ENCODE measurements at places on chromosomes 2 and 18. TPM values are rescaled to one million over a fixed set of nuclear protein-coding genes. Genes with fewer than 3 reads are reported as not detected.

GRCh38 chr18:62258093-62258492, 67.0 kb upstream of the TNFRSF11A start:
- no peak for DNase-seq

- no peak for DNase-seq
Observed at GRCh38 chr2:237968048-237968862, 1.4 kb downstream of the UBE2F start.

GRCh38 chr2:97913846-97914245, 81.9 kb downstream of the TMEM131 start:
- no peak for DNase-seq

DNA sequence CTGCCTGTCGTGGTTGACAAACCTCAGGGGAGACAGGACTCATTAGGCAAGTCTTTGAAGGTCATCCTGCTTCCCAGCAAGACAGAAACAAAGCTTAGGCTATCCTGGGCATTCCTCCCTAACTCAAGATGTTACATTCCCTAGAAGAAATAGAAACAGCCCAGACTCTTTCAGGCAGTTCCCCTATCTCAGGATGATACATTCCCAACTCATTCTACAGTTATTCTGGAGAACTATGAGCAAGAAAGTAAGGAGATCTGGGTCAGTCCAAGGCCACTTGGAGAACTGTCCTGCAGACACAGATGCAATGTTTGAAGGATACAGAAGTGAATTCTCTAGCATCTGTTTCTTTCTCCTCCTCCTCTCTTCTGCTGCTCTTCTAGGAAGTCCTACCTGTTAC, 220.1 kb upstream of the NCKAP5 start:
- DNase-seq, result no peak

DNA sequence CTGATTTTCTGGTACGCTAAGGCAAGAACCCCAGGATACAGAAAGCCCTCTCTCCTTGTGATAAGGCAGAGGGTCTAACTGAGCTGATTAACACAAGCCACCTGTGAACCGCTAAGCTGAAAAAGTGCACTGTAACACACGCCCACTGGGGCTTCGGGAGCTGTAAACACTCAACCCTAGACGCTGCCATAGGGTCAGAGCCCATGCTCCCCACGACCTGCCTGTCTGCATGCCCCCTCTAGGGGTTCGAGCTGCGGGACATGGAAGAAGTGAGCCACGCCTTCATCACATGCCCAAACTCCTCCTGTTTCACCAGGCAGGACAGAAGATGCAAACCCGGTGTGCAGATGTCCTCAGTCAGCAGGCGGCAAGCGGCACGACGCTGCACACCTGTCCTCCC, 173.9 kb upstream of the RAB12 start:
- no peak for DNase-seq

The SEPTIN10 gene
- total RNA-seq, result 97.2 TPM

DNA sequence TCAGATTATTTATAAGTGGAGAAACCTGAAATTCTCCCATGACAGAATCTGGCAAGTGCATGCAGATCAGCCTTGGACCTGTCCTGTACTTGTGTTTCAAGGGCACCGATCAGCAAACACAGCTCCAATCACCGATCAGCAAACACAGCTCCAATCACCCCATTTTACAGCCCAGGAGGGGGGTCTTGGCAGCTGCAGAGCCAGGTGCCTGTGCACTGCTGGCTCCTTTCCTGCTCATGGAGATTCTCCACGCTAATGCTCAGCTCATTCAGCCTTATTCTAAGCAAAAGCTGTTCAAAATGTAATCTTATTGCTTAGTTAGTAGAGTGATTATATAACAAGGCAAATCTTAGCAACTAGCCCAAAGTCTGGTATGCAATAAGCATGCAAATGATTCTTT, 623.1 kb upstream of the HS6ST1 start:
- DNase-seq, result no peak

The NDUFV2 gene
- 138 TPM for total RNA-seq

- DNase-seq, result no peak
Observed at GRCh38 chr2:83827618-83828017, 631.5 kb downstream of the SUCLG1 start.

GRCh38 chr2:190683802-190684201, 34.9 kb downstream of the NAB1 start:
- DNase-seq, result no peak

DNA sequence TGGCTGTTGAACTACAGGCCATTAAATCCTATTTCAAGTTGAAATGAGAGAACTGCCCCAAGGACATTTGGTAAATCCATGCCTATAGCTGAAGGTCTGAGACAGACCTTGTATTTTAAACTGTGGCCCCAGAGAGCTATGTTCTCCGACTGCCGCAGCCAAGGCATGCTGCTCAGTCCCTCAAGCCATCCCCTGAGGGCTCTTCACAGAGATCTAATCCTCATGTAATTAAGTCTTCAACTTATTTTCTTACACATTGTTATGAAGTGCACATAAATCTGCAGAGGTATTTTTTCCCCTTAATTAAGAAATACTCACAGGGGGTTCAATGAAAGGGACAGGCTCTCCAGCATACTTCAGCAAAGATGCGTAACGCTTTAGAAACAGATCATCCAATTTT, 50.6 kb downstream of the ABCG8 start:
- DNase-seq, result no peak

The CRYGD gene
- not detected for total RNA-seq

DNA sequence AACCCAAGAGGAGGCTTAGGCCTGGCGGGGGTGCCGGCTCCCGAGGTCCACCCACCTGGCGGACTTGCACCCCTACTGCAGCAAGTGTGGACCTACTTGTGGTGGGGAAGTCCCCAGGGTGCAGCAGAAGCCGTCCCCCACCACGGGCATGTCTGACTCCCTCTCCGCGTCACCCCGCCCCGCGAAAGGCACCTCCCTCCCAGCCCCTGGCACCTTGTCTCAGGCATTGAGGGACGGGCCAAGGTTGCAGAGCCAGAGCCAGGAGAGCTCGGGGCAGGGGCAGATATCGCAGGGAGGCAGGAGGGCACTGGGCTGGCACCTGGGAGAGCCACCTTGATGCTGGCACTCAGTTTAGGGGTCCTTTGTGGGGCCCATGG, 19.0 kb downstream of the CROCC2 start:
- peak; percentile 64 for DNase-seq

The ANKRD62 gene
- total RNA-seq, result not detected

The ANKRD30B gene
- total RNA-seq, result 0.39 TPM

DNA sequence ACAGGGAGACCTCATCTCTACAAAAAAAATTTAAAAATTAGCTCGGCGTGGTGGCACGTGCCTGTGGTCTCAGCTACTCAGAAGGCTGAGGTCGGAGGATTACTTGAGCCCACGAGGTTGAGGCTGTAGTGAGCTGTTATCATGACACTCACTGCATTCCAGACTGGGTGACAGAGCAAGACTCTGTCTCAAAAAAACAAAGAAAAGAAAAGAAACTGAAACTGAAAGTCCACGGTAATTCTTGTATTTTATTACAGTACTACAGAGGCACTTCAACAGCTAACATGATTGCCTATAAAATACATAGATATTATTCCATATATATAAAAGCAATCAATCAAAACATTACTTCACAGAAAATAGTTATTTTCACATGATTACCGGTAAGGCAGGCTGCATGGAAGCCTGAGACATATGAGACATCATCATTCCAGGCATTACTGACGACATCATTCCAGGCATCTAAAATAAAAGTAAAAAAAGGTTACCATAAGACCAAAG, 23.1 kb downstream of the PRPF40A start:
- DNase-seq, result no peak

DNA sequence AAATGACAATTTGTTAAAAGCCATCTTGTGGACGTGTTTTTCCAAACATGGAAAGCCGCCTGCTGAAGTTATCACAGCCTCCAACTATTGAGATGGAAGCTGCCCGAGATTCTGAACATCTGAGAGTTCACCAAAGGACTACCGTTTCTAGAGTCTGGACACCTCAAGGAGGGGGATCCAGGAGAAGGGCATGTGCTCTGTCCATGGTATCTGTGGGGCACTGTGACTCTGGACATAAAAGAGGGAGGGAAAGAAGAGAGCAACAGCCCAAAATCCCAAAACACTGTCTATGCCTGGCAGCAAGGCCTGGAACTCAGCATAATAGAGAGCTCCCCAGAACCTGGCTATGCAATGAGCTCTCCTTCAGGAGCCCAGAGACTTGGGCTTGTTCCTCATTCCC, 319.9 kb downstream of the EN1 start:
- no peak for DNase-seq

The ASXL3 gene
- 1.5 TPM for total RNA-seq

The PXDN gene
- 228 TPM for total RNA-seq

- DNase-seq, result no peak
Observed at GRCh38 chr18:54086863-54087262, 137.6 kb downstream of the MBD2 start.

DNA sequence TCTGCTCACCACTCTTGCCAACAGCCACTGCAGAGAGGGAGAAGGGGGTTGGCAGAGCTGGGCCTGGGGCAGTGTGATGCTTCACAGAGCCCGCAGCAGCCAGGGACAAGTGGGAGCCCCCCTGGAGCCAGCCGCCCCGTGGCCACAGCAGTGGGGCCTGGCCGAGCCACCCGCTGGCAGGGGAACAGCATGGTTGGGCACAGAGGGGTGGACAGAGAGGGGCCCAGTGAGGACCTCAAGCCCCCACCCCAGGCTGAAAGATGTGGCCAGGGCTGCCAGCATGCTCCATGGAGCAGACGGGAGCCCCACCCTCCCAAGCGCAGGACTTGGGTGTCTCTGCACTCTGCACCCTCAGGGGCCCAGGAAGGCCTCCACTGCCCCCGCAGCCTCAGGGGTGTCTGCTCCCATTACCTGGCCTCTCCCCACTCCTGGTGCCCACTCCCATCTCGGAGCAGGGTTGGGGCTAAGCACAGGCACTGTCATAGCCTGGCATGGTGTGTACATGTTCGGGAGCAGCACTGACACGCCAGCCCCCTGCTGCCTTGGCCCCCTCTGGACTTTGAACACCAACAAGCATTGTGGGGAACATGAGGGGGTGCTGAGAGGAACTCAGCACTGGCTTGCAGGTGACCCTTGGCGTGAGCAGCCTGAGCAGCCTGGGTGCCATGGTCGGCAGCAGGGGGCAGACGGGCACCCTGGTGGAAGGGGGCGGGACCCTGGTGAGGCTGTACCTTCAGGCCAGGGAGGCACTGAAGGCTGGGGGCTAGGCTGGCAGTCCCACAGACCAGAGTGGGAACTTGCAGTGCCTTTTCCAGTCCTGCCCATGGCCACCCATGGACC, 279.6 kb upstream of the CYP26B1 start:
- DNase-seq, result no peak

GRCh38 chr2:71602115-71602495, 148.7 kb downstream of the DYSF start:
- peak; percentile 22 for DNase-seq

The AAMP gene
- total RNA-seq, result 89.7 TPM

The AQP12A gene
- total RNA-seq, result not detected

- no peak for DNase-seq
Observed at GRCh38 chr2:148501545-148501944, 143.0 kb upstream of the EPC2 start.

The PCARE gene
- 0.06 TPM for total RNA-seq

The LIMS3 gene
- total RNA-seq, result 9.7 TPM

The NAT8 gene
- total RNA-seq, result not detected

GRCh38 chr18:24995056-24995455, 356.9 kb downstream of the ZNF521 start:
- DNase-seq, result no peak

DNA sequence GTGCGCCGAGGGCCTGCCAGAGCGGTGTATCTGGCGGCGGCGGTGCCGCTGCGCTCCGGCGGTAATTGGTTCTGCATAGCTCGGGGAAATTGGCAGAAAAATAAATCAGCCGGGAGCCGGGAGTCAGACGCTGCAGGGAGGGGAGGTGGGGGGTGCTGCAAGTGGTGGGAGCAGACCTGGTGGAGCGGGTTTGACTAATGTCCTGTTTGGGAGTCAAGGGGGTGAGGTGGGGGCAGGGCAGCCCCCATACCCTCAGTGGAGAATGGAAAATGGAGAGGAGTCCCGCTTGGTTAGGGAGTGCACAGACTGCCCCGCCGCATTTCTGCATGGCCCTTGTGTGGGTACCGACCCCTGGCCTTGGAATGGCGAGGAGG, 107.3 kb downstream of the DYSF start:
- DNase-seq, result no peak

- no peak for DNase-seq
Observed at GRCh38 chr2:183222751-183223150, 98.5 kb downstream of the NUP35 start.

DNA sequence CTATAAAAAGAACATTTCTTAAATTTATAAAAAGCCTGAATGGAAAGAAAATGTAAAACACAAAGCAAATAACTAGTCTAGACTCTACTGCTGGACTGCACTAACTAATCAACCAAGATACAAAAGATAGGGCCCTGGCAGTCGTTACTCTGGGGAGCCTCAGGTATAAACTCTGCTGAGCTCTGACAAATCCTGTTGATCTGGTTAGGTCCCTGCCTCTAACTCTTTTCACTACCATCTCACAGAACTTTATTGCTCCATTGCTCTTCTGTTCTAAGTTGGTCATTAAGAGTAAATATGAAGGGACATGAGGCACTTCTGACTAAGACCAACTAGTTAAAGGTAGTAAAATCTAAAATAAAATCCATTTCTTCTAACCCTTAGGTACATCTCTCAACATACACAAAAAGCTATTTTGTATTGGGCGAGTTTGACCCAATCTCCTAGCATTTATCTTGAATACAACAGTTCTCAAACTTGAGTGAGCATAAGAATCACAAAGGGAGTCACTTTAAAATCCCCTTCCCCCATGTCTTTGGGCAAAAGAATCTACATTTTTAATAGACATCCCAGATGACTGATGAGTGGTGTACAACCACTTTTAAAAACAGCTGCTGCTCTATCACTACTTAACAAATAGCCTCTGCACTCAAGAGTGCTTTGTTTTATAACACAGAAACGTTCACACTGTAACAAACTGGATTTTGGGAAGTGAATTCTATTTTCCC, 2.5 kb downstream of the CHN1 start:
- no peak for DNase-seq

The ATP6V1B1 gene
- total RNA-seq, result 2.4 TPM

DNA sequence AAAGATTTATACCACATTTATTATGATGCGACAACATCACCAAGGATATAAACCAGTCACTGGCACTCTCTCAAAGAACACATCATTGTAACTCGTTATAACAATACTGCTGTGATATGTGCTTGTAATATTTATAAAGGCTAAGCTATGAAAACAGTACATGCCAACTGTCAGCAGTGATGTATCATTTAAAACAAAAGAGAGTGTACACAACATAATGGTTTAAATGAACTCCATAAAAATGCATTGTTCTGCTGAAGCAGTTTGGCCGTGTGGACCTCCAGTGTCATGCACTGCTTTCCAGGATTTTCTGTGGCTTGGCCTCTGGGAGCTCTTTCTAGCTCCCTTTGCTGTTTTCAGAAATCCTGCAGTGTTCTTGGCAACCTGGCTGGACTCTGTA, 215.6 kb downstream of the MTX2 start:
- no peak for DNase-seq

GRCh38 chr2:200257570-200257969, 48.9 kb upstream of the SPATS2L start:
- DNase-seq, result no peak

DNA sequence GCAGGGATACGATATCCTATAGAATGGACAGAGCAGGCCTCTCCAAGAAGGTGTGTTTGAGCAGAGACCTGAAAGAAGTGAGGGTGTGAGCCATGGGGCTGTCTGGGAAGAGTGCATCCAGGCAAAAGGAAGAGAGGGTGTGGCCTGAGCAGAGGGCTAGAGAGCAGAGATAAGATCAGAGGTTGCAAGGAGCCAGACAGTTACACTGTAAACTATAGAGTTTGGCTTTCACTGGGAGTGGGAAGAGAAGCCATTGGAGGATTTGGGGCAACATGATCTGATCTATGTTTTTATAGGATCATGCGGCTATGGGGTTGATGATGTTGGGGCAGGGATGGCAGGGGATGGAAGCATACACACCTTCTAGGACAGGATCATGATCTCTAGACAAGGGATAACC, 124.1 kb upstream of the MAP3K20 start:
- DNase-seq, result no peak

All from mesenteric fat pad (tissue), 1 donor.